Colonic mucosa (tissue), 4 donors: ENCODE measurements at places on chromosomes 5 and 9. TPM values are rescaled to one million over a fixed set of nuclear protein-coding genes. Genes with fewer than 3 reads are reported as not detected.

DNA sequence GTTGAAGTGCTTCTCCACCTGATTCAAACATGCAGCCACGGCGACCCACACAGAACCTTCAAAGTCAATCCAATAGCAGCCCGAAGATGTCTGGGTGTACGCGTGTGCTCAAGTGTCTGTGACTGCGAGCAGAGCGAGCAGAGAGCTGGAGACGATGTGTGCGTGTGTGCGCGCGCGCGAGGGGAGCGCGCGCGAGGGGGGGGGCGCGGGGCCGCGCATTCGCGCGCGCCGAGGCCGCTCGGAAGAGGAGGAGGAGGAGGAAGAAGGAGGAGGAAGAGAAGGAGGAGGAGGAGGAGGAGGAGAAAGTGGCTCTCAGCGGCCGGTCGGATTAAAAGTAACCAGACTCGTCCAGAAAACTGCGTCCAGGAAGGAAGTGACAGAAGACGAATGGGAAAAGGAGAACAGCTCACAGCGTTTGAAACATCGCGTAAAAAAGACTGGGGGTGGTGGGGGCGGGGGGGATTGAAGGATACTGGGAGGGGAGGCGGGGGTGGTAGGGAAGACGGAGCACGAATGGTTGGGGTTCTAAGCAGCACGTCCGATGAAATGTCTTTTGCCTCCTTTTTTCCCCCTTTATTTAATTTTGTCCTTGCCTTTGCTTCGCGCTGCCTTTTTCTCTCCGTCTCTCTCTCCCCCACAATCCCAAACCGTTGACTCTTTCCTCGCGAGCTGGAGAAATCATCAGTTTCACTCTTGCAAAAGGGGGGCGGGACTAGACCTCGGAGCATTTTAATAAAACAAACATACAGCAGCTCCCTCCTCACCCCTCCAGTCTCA lies at the start of gene MEF2C:
Gene MEF2C, minus strand, starts transcription at position 126 of the 777 bp plus-strand sequence. CDS start 59,396 bp downstream, outside the sequence.
- H3K4me3 ChIP-seq = peak within 1 kb of the TSS; percentile 52
- no peaks in the 10 kb centered on the region for H3K27me3 ChIP-seq
- H3K27ac ChIP-seq = peak within 1 kb of the TSS; percentile 80

GRCh38 chr5:140509898-140510297 lies 37.6 kb upstream of the EIF4EBP3 start:
- peaks cover 13% of the 10 kb centered on the region for H3K36me3 ChIP-seq
- no peak overlapping the region for H3K4me3 ChIP-seq

DNA sequence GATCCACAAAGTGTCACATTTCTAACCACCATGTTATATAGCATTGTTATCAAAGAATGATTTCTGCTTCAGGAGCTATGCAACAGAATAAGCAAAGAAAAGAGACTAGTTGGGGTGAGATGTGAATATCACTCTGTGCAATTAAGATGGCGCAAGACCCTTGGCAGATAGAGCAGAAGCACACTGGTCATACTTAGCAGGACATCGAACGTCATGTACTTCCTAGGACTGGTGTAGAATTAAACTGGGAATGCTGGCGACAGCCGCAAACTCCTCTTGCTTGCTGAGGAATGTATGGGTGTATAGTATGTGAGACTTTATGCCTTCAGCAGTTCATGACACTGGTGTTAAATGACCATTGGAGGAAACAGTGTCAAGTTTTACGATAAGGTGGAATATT lies 207.0 kb downstream of the LRRC70 start:
- no peaks in the 10 kb centered on the region for H3K4me1 ChIP-seq
- no peaks in the 10 kb centered on the region for H3K36me3 ChIP-seq
- H3K4me3 ChIP-seq = no peak overlapping the region

GRCh38 chr5:59485107-59485506 lies 408.4 kb downstream of the PDE4D start:
- H3K36me3 ChIP-seq = no peaks in the 10 kb centered on the region
- no peak for DNase-seq
- no peaks in the 10 kb centered on the region for H3K27me3 ChIP-seq

DNA sequence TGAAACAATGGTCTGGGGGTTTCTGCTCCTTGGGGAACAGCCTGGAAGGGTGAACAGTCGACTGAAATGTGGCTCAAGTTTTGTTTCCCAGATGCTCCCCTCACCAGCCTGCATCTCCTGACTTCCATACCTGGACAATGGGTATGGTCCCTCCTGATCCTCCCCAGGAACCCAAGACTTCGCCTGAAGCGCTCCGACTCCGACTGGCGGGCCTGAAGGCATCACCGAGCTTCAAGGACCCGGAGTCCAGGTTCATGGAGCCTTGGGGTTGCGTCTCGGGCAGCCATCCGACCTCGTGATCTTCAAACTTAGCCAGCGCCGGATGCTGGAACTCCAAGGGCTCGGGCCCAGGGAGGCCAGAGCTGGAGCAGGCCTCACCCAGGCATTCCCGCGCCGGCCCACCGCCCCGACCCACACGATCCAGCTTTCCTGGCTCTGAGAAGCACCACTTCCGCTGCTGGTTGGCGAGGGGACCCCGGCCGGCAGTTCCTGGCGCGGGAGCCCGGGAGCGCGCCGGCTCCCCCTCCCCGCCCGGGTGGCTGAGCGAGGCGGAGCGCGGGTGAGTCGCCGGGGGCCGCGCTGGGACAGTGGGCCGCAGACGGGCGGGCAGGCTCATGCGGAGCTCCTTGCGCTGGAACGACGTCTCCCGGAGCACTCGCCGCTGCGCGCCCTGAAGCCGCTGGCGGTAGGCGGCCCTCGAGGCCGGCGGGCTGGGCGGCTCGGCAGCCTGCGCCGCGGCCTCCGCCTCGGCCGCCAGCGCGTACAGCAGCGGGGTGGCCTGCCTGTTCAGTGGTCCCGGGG lies 5.2 kb downstream of the SHROOM1 start:
- H3K4me1 ChIP-seq = no peaks in the 10 kb centered on the region
- H3K36me3 ChIP-seq = no peaks in the 10 kb centered on the region
- no peak for DNase-seq
- H3K27me3 ChIP-seq = no peaks in the 10 kb centered on the region
- H3K27ac ChIP-seq = no peak overlapping the region

GRCh38 chr9:70589571-70590314 lies 175.3 kb upstream of the KLF9 start:
- H3K27ac ChIP-seq = peak overlapping the region; percentile 1
- no peak overlapping the region for H3K4me3 ChIP-seq
- H3K4me1 ChIP-seq = no peaks in the 10 kb centered on the region
- H3K36me3 ChIP-seq = no peaks in the 10 kb centered on the region

DNA sequence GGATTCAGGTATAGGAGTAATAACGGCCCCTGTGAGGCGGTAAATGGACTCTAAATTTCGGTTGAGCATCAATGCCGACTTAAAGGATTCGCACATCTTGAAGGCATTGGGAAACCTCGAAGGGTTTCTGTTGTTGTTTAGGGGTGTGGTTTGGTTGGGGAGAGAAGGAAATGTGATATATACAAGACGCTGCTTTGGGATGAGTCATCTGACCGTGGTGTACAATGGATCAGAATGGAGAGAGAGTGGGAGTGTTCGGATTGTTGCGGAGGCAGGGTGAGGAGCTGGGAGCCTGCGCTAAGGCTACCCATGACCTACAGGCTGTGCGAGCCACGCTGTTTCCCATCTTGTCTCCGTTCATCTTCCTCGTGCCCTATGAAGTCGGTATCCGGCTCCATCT lies 60.4 kb upstream of the ERCC6L2 start:
- DNase-seq = no peak
- no peaks in the 10 kb centered on the region for H3K27me3 ChIP-seq
- no peaks in the 10 kb centered on the region for H3K36me3 ChIP-seq
- H3K27ac ChIP-seq = no peak overlapping the region

GRCh38 chr9:99873943-99874584 lies 32.4 kb upstream of the STX17 start:
- no peaks in the 10 kb centered on the region for H3K4me1 ChIP-seq
- no peak for DNase-seq
- no peak overlapping the region for H3K4me3 ChIP-seq
- no peaks in the 10 kb centered on the region for H3K36me3 ChIP-seq
- no peaks in the 10 kb centered on the region for H3K27me3 ChIP-seq
- no peak overlapping the region for H3K27ac ChIP-seq

DNA sequence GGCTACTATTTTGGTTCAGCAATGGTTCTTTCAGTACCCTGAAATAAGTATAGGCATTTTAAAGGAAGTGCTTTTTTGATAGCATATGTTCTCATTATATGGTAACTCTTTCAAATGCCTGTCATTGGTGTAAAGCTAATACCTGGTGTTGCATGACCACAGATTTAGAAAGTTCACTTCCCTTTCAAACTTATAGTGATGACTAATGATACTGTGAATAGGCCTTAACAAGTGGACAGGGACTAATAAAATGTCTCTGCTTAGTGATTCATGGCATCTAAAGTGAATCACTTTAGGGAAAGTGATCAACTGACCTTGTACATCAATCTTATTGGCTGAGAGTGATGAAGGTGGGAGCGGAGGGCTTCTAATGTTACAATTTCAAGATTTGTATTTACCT lies 21.6 kb downstream of the MRPL22 start:
- peaks cover 7% of the 10 kb centered on the region for H3K36me3 ChIP-seq
- no peaks in the 10 kb centered on the region for H3K27me3 ChIP-seq
- H3K4me1 ChIP-seq = no peaks in the 10 kb centered on the region
- DNase-seq = no peak

- no peaks in the 10 kb centered on the region for H3K27me3 ChIP-seq
- H3K4me1 ChIP-seq = no peaks in the 10 kb centered on the region
- H3K4me3 ChIP-seq = no peak overlapping the region
- no peak for DNase-seq
Measured at GRCh38 chr5:148248894-148249293, 10.6 kb downstream of the MARCOL start.

- H3K4me1 ChIP-seq = no peaks in the 10 kb centered on the region
- H3K36me3 ChIP-seq = no peaks in the 10 kb centered on the region
- no peak overlapping the region for H3K4me3 ChIP-seq
- H3K27me3 ChIP-seq = no peaks in the 10 kb centered on the region
- no peak for DNase-seq
- H3K27ac ChIP-seq = no peak overlapping the region
Measured at GRCh38 chr9:111474385-111474784, 9.8 kb downstream of the ECPAS start.

DNA sequence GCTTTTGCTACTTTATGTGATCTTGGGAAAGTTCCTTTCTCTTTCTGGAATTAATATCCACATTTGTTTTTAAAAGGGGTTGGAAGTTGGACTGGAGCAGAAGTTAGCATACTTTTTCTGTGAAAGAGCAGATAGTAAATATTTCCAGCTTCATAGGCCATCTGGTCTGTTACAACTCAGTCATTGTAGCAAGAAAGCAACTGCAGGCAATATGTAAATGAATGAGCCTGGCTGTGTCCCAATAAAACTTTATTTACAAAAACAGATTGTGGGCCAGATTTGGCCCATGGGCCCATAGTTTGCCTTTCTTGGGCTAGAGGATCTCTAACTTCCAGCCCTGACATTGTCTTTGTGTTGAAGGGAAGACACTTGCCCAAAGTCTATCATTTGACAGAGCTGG lies 104.4 kb downstream of the ACTL7B start:
- H3K27me3 ChIP-seq = no peaks in the 10 kb centered on the region
- H3K4me1 ChIP-seq = no peaks in the 10 kb centered on the region
- no peak overlapping the region for H3K4me3 ChIP-seq
- H3K36me3 ChIP-seq = no peaks in the 10 kb centered on the region
- no peak overlapping the region for H3K27ac ChIP-seq

GRCh38 chr9:91746357-91746756 lies 203.7 kb downstream of the ROR2 start:
- no peak overlapping the region for H3K27ac ChIP-seq
- no peak for DNase-seq
- H3K36me3 ChIP-seq = no peaks in the 10 kb centered on the region
- H3K27me3 ChIP-seq = no peaks in the 10 kb centered on the region
- no peaks in the 10 kb centered on the region for H3K4me1 ChIP-seq

GRCh38 chr5:162068412-162068811 lies 839 bp downstream of the GABRG2 start:
- H3K27ac ChIP-seq = no peak overlapping the region
- no peaks in the 10 kb centered on the region for H3K4me1 ChIP-seq
- H3K27me3 ChIP-seq = no peaks in the 10 kb centered on the region
- DNase-seq = peak; percentile 16

DNA sequence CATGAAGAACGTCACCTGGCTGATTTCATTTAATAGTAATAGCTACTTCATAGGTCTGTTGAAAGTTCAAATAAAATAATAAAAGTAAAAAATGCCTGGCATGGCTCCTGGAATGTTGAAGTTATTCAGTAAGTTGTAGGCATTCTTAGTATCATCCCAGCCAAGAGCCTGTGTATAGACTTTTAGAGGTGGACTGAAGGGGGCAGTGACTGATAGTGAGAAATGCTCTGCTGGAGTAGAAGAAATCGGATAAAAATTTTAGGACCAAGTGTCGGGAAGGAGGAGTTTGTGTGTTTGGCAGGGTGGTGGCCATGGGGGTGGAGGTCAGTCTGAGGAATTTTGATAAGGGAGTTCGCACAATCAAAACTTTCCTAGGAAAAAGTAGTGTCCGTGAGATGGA lies 3.6 kb downstream of the ZFP2 start:
- DNase-seq = no peak
- H3K27ac ChIP-seq = no peak overlapping the region
- H3K4me1 ChIP-seq = no peaks in the 10 kb centered on the region
- H3K36me3 ChIP-seq = no peaks in the 10 kb centered on the region
- H3K4me3 ChIP-seq = no peak overlapping the region

- DNase-seq = no peak
- no peak overlapping the region for H3K27ac ChIP-seq
- no peaks in the 10 kb centered on the region for H3K4me1 ChIP-seq
- no peak overlapping the region for H3K4me3 ChIP-seq
Measured at GRCh38 chr5:95043234-95043633, 241.7 kb downstream of the MCTP1 start.

DNA sequence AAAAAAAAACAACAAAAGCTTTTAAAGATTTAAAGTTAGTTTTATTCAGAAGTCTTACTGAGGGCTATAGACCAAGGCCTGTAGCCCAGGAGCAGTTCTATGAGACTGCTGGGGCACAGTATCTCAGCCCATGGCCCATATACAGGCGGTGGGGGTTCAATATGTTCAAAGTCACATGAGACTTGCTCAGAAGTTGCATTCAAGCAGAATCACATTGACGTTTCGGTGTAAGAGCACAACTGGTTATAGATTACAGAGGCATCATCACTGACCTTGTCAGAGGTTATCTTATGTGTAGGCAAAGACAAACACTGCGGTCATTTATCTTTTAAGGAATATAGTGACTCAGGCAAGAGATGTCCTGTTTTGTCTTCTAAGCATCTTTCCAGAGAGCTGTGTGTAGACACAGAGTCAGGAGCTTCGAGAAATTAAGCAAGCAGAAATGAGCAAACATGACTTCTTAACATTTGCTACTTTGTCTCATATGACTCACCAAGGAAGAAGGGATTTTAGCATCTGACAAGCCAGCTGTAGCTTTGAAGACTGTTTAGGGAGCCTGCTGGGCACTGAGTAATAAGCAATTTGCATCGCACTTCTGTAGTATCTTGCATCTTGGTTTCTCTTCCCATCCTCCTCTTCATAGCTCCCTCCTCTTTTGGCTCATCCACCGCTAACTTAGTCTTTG lies 12.9 kb upstream of the F2RL1 start:
- H3K36me3 ChIP-seq = no peaks in the 10 kb centered on the region
- H3K4me1 ChIP-seq = no peaks in the 10 kb centered on the region
- H3K4me3 ChIP-seq = no peak overlapping the region
- no peak overlapping the region for H3K27ac ChIP-seq
- H3K27me3 ChIP-seq = no peaks in the 10 kb centered on the region

GRCh38 chr5:132420706-132421272 lies 51.3 kb downstream of the SLC22A5 start:
- peak; percentile 30 for DNase-seq
- H3K36me3 ChIP-seq = no peaks in the 10 kb centered on the region
- no peak overlapping the region for H3K4me3 ChIP-seq
- H3K27me3 ChIP-seq = no peaks in the 10 kb centered on the region

Gene CRB2
- total RNA-seq = 2.4 TPM

Gene SPAAR
- total RNA-seq = 1.1 TPM

Gene TMEM252
- not detected for total RNA-seq

Gene CATSPER3
- total RNA-seq = 0.85 TPM

Gene C9orf153
- not detected for total RNA-seq

Gene ELOVL7
- 31.5 TPM for total RNA-seq

Gene TTC16
- total RNA-seq = 0.07 TPM
